ENCODE measurements at places on chromosomes 4 and X.

DNA sequence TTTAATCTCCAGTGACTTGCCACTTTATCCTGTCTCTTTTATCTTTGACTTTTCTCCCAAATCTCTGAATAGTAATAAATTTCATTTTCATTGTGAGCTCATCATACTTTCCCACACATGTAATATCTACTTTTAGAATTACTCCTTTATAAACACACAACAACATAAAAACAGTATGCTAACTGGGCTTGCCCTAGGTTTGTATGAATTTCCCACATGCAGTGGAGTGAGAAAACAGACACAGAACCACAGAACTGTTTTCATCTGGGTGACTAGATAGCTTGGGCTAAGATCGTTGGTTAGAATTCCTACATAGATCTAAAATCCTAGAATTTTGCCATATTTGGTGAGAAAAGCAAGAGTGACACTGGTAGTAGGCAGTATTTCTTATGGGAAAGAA is 409.5 kb downstream of the SPRY1 start:
- H3K4me3 ChIP-seq, result no peak overlapping the region
- no peaks in the 10 kb centered on the region for H3K27me3 ChIP-seq
- H3K27ac ChIP-seq, result no peak overlapping the region
- DNase-seq, result no peak

- no peaks in the 10 kb centered on the region for H3K4me1 ChIP-seq
- peak overlapping the region; percentile 6 for H3K27ac ChIP-seq
- H3K36me3 ChIP-seq, result no peaks in the 10 kb centered on the region
- no peaks in the 10 kb centered on the region for H3K27me3 ChIP-seq
- DNase-seq, result peak; percentile 63
Measured at GRCh38 chrX:55907968-55908607, 190.5 kb downstream of the RRAGB start.

DNA sequence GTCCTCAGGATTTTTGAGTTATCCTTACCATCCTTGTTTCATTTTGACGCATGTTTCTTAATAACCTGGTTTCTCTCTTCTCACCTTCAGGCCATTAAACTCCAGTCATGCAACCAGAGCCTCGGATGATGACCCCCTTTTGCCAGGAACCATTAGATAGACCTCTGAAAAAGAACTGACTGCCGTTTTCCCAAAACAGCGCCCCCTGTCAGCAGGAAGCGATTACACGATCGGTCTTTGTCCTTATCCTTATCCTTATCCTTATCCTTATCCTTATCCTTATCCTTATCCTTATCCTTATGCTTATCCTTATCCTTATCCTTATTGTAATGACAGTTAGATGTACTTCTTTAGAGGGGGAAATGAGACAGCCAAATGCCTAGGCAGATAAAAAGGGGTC is 148.4 kb upstream of the ITM2A start:
- H3K27me3 ChIP-seq, result no peaks in the 10 kb centered on the region
- no peak overlapping the region for H3K4me3 ChIP-seq
- no peak overlapping the region for H3K27ac ChIP-seq
- DNase-seq, result no peak

- DNase-seq, result no peak
- H3K4me3 ChIP-seq, result no peak overlapping the region
- no peaks in the 10 kb centered on the region for H3K4me1 ChIP-seq
- no peaks in the 10 kb centered on the region for H3K27me3 ChIP-seq
Measured at GRCh38 chrX:13952581-13952980, 77.1 kb downstream of the GEMIN8 start.
